Lower lobe of right lung (tissue), 2 donors: ENCODE measurements at places on chromosomes 11 and 22.

DNA sequence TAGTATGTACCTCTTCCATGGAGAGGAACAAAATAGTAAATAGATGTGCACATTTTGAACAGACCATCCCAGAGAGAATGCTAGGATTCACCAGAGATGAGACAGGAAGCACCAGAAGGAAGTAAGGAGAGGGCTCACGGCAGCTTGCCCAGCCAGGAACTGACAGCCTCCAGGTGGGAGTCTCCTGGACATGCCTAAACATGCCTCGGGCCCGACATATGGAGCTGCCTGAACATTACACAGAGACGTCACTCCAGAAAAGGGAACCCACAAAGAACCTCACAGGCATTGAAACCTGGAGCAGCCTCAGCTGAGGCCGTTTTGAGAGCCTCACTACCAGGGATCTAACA is 67.4 kb downstream of the BRD1 start:
- no peak for DNase-seq

DNA sequence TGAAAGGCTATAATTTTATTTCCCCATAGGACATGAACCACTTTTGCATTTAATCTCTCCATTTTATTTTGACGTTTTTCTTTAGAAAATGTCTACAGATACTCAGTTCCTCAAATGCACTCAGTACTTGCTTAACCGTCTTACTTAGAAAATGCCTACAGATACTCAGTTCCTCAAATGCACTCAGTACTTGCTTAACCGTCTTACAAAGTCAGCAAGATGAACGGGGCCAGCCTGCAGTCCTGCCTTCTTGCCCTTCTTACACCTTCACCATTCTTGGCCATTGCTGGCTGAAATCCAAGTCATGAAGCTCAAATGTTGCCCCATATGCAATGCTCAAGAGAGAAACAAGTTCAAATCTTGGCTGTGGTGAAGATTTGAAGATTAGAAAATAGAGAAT is 34.1 kb downstream of the CSNK2A3 start:
- peak; percentile 55 for DNase-seq

- DNase-seq = no peak
These were observed 31.8 kb downstream of the FAM118A start for GRCh38 chr22:45341498-45341897.

- DNase-seq = no peak
These were observed 6.0 kb upstream of the CD248 start for GRCh38 chr11:66322732-66323427.

DNA sequence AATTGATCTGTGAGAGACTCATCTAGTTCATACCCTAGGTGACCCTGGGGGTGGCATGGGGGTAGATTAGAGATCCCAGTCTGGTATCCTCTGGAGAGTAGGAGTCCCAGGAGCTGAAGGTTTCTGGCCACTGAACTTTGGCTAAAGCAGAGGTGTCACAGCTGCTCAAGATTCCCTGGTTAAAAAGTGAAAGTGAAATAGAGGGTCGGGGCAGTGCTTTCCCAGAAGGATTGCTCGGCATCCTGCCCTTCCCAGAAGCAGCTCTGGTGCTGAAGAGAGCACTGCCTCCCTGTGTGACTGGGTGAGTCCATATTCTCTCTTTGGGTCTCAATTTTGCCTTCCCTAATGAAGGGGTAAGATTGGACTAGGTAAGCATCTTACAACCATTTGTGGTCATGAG is 653 bp downstream of the IL18BP start:
- no peak for DNase-seq

- peak; percentile 89 for DNase-seq
These were observed 4.4 kb upstream of the PRR5 start for GRCh38 chr22:44697423-44698141.

DNA sequence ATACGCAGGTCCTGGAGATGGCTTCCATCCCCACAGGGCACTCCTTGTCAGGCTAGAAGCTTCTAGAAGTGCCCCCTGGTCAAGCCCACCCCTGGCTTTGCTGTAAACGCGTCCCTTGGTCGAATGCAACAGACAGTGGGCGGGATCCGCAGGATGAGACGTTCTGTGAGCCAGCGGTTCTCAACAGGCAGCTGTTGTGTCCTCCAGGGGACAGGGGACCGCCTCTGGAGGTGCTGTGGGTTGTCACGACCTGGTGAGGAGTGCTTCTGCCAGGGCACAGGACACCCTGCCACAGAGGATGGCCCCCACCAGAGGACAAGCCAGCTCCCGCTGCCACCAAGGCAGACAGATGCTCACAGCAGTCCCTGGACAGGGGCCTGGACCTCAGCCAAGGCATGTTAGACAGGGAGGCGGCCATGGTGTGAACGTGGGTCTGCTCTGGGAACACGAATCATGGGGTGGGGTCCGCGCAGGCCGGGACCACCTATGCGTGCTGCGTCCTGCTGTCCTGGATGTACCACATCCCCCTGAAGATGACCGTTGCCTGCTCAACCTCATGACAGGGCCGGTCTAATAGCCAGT is 11.7 kb downstream of the CRELD2 start:
- DNase-seq = no peak

GRCh38 chr11:70448983-70449567 is 50.7 kb downstream of the CTTN start:
- DNase-seq = no peak

DNA sequence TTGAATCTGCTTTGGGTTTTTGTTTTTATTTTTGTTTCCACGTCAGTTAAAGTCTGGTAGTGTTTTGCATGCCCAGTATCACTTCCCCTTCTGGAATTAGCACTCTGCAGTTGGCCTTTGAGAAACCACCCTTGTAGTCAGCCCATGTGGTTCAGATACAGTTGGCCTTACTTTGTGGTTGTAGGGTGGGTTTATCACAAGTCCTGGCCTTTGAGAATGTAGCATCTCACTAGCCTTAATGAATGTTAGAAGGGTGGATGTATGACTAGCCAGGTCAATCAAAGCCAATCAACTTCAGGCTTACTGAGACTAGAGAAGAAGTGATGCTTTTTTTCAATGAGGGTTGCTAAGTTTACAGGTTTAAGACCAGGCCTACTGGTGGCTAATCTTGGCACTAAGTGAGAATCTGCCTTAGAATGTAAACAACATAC is 19.8 kb downstream of the ARL14EP start:
- no peak for DNase-seq

DNA sequence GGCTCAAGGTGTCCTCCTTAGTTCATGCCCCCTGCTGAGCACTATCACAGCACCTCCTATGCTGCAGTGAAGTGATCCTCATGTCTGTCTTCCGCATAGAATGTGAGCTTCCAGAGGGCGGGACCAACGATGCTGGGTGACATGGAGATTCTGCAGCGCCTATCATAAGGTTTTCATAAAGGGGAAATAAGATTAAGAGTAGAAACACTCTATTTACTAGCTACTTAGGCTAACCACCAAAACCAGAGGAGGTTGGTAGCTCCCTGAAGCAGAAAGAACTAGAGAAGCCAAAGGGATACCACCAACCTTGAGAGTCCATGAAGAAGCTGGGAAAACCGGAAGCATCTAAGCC is 39.3 kb upstream of the POU2AF1 start:
- no peak for DNase-seq

- no peak for DNase-seq
These were observed 605.7 kb downstream of the INSC start for GRCh38 chr11:15720460-15720859.

DNA sequence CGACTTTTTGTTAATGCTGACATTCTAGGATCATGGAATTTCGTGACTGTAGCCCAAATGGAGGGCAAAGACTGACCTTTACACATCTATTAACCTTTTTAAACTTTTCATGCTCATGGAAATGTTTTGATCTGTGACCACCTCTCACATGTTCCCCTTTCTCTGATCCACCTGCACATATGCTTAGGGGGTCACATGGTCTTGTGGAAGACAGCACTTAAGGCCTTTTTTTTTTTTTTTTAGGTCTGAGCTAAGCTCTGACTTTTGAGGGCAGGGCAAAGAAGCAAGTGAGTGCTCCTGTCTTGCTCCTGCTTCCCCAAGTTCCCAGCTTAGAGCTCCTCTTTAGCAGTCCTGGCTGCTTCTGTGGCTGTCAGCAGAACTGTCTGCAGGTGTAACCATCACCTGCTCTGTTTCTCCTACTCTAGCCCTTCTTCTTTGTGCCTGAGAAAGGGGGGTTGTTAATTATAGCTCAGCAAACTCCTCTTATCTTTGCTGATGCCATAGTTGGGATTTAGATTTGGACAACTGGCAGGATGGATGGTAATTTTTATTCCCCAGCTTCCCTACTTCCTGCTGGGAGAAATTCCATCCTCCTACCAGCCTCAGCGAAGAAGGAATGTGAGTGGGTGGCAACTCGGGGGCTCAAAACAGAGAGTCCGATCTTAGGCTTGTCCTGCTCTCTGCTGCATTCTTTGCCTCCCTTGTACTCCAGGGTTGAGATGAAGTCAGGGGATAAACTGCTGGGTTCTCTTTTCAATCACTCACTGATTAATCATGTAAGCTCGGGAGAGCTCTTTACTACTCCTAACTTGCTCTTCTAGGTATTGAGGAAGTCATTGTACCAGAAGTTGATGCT is 64.4 kb downstream of the GRAMD1B start:
- no peak for DNase-seq

DNA sequence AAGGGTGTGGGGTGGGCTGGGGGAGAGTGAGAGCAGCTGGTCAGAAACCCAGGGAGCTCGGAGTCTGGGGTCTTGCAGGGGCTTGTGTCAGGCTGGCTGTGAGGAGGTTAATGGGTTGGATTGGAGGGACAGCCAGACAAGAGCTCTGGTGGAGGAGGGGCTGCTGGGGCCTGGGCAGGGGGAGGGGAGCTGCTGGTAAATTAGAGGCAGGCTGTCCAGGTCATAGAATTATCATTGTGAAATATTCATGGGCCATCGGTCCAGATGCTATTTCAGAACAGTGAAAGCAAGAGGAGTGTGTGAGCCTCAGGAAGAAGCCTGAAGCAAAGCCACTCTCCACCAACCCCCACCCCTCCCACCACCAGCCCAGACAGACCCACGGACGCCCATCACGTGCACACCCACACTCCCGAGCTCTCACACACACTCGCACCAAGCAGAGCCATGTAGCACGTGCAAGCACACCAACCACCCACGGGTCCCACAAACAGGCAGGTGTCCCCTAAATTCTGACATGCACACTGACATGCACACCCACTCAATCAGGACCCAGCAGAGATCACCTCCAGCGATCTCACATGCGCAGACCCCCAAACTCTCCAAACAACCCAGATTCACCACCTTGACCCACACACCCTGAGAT is 18.8 kb downstream of the RTN4RL2 start:
- no peak for DNase-seq

DNA sequence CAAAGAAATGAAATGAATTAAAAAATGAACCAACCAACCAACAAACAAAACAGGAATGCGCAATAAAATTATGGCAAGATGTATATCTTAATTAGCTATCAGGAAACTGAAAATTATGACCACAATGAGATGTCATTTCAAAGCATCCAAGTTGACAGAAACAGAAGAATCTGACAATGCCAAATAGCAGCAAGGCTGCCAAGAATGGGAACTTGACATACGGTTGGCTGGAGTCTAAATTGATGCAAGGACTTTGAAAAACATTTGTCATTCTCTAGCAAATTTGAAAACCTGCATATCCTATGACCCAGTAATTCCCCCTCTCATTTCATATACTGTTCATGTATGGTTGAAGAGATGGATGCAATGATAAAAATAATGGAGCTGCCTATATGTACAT is 1262.6 kb downstream of the TBC1D22A start:
- no peak for DNase-seq
